ENCODE measurements at places on chromosomes 12 and 14. TPM values are rescaled to one million over a fixed set of nuclear protein-coding genes. Genes with fewer than 3 reads are reported as not detected.

GRCh38 chr12:102874819-102875218, 42.2 kb downstream of the PAH start:
- DNase-seq = no peak

DNA sequence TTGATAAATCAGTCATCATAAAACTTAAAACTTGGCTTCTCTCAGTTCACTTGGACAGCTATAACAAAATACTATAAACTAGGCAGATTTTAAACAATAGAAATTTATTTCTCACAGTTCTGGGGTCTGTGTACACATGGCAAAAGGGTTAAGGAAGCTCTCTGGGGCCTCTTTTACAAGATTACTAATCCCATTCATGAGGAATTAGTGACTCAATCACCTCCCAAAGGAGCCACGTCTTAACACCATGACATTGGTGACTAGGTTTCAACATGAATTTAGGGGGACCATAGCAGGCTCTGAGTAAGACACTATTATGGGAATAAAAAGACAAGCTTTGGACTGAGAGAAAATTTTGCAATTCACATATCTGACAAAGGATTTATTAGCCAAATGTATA, 436.5 kb downstream of the PDZRN4 start:
- no peak for DNase-seq

DNA sequence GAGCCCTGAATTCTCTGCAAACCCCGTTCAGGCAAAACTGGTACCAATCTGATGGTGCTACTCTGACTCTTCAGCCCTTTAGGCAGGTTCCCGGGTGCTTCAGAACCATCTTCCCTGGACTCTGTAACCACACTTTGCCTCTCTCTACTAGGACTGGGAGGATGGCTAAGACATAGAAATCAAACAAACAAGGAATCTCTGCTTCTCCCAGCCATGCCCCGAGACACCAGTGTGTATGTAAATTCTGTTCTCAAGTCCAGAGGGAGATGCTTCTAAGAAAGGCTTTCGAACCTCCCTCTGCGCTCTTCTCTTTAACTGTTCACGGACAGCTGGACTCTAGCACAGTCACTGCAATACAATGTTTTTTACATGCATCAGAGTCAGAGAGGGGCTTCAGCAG, 1.9 kb upstream of the KCNK10 start:
- no peak for DNase-seq

DNA sequence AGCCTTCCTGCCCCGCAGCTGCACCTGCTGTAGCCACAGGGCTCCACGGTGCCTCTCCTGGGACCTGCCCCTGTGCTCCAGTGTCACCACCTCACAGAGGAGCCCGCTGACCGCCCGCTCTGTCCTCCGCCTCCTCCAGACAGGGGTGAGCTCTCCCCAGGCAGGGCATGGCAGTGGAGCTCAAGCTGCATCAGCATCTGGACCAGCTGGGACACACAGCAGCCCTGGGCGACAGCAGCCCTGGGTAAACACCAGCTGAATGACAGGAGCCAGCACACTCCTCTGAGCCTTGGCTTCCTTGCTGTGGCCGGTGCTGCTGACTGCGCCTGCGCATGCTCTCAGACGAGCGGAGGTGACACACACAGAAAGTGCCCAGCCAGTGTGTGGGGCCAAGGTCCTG, 22.0 kb downstream of the CHGA start:
- no peak for DNase-seq

DNA sequence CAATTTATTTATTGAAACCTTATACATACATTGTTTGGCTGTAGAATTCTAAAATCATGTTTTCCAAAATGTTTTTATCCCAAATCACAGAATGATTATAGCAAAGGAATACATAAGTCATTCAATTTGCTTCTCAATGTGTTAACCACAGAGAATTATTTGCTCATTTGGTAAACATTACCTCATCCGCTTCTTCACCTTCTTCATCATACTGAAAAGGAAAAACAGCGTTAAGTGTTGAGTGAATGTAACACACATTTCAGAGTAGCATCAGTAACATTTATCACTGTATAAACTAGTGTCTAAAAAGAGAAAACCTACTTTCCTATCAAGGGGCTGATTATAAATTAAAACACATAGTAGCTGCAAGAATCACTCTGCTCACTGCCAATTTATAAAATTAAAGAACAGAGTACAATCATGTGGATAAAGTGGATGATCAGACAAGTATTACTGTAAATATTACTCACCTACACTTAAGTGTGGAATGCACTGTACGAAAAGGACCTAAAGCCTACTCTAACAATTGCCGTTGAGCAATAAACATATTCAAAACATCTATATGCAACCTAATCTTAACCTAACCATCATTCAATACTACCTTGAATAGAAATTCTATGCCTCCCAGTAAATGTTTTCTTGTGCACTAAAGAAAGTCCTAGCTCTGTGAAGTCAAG, 18.1 kb upstream of the PHLDA1 start:
- no peak for DNase-seq

TMEM63C gene
- 1.3 TPM for total RNA-seq

GPRC5D gene
- total RNA-seq = not detected
